ENCODE measurements at places on chromosomes 2 and 18. TPM values are rescaled to one million over a fixed set of nuclear protein-coding genes. Genes with fewer than 3 reads are reported as not detected.

- H3K4me1 ChIP-seq, result no peaks in the 10 kb centered on the region
- H3K27me3 ChIP-seq, result no peaks in the 10 kb centered on the region
- DNase-seq, result peak; percentile 47
- no peaks in the 10 kb centered on the region for H3K36me3 ChIP-seq
- H3K27ac ChIP-seq, result no peak overlapping the region
These were observed 84.3 kb downstream of the ASB1 start for GRCh38 chr2:238510911-238511613.

DNA sequence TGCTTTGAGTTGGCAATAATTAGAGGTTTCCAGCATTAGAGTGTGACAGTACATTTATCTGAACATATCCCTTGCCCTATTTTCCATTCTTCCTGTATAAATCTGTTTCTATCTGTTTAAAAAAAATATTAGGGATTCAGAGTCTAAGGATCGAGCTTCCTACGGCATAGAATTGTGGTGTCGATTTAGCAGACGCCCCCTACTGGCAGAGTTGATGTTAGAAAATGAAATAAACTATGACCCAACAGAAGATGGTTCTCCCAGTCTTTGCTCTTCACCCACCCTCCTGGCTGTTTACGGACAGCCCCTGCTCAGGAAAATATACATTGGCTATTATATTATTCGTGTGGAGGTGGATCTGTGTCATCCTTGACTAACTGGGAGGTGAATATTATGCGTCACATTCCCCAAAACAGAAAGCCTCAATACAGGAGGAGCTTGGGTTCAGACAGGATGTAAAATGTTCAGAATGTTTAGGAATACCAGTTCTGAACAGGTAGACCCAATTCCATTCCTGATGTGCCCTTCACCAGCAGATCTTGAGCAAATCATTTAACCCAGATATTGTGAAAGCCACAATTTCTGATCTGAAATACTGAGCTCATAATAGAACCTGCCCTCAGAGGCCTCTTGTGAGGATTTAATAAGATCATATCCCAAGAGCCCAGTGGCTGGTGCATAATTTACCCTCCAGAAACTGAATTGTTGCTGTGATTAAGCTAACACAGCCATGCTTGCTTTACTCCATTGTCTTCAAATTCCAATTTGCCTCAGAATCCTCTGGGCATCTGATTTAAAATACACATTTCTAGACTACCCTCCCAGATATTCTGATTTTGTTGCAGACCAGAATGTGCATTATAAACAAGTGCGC, 10.8 kb upstream of the ERMN start:
- no peak for DNase-seq
- H3K27ac ChIP-seq, result no peak overlapping the region
- H3K36me3 ChIP-seq, result no peaks in the 10 kb centered on the region

DNA sequence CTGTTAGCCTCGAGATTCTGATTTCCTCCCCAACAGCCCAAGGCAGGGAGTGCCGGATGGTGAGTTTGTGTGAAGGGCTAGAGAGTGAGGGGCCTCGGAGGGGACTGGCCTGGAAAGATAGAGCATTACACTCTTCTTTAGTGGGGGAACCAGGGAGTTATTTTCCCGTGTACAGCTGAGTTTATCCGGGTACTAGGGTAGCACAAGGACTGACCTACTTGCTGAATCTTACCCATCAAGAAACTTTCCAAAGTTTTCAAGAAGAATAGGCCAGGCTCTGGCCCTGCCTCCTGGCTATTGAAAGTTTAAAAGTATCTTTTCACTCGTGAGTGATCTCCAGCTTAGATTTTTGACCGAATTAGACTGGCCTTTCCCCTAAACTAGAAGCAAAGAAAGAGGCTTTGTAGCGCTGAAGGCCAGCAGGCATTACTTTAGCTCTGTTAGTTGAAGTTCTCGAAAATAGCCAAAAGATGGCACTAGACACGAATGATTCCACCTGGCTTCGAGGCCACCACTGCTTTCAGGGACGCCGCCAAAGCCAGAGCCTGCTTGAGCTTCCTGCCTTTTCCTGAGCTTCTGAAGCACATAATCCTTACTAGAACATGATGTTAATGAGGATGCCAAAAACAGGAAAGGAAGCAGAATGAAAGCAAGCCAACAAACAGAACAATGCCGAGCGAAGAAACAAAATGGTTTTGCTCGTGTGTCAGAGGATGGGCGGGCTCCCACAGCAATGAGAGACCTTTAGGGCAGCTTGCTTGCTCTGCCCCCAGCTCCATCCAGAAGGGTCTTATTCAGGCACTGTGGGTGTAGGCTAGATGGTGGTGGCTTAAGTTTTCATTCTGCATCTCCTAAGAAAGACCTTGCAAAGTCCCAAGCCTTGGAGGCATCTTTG, 55.8 kb downstream of the TSN start:
- H3K27ac ChIP-seq, result no peak overlapping the region
- peak; percentile 74 for DNase-seq
- H3K36me3 ChIP-seq, result no peaks in the 10 kb centered on the region
- H3K27me3 ChIP-seq, result no peaks in the 10 kb centered on the region
- H3K4me3 ChIP-seq, result no peak overlapping the region

DNA sequence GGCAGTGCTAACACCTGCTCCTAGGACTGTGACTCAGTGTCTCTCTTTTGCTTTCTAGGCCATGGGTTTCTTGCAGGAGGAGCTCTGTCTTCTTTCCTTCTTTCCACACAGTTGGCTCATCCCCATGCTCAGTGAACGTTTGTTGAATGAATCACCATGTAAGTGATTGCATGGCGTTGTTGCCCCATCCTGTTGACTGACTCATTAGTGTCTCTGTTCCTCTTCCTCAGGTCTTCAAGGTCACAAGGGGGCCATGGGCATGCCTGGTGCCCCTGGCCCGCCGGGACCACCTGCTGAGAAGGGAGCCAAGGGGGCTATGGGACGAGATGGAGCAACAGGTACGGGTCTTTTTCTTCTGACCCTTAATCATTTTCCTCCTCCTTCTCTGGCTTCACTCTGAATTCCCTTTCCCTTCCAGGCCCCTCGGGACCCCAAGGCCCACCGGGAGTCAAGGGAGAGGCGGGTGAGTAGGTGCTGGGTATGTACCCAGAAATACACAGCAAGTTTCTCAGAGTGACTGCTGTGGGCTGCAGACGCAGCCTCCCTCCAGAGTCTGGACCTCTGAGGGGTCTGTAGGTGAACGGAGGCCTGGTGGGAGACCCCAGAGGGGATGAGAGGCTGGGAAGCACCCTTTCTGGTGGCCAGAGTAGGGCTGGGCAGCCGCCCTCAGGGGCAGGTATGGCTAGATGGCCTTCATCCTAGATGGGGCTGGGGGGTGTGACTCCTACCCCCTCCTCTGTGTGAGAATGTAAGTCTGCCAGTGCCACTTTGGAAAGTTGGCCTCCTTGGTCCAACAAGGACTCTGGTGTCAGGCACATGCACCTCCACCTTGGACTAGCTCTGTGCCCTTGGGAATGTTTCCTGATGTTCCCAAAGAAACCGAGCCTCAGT, 32.4 kb downstream of the MARCO start:
- H3K27me3 ChIP-seq, result no peaks in the 10 kb centered on the region
- DNase-seq, result no peak
- no peak overlapping the region for H3K4me3 ChIP-seq
- no peaks in the 10 kb centered on the region for H3K4me1 ChIP-seq
- no peaks in the 10 kb centered on the region for H3K36me3 ChIP-seq

GRCh38 chr2:9739531-9739964, 103.7 kb upstream of the TAF1B start:
- no peaks in the 10 kb centered on the region for H3K36me3 ChIP-seq
- DNase-seq, result peak; percentile 83
- no peaks in the 10 kb centered on the region for H3K27me3 ChIP-seq
- H3K4me3 ChIP-seq, result peak overlapping the region; percentile 13
- H3K27ac ChIP-seq, result peak overlapping the region; percentile 39

DNA sequence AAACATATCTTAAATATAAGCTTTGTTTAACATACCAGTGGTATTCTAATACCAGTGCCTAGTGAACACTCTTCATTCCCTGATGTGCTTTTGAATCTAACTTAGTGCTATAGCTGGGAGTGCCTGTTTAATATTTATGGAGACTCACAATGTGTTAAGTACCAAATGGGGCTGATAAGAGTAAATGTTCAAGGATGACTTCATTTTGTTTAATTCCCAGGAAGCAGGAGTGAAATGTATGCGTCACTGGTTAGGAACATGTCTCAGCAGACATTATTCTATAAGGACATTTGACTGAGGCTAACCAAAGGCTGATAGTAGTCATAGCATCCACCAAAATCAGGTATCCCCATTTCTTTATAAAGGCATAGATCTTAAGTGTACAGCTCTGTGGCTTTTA, 31.7 kb upstream of the LINC00305 start:
- no peaks in the 10 kb centered on the region for H3K4me1 ChIP-seq
- H3K27ac ChIP-seq, result no peak overlapping the region
- no peaks in the 10 kb centered on the region for H3K36me3 ChIP-seq
- no peak overlapping the region for H3K4me3 ChIP-seq

DNA sequence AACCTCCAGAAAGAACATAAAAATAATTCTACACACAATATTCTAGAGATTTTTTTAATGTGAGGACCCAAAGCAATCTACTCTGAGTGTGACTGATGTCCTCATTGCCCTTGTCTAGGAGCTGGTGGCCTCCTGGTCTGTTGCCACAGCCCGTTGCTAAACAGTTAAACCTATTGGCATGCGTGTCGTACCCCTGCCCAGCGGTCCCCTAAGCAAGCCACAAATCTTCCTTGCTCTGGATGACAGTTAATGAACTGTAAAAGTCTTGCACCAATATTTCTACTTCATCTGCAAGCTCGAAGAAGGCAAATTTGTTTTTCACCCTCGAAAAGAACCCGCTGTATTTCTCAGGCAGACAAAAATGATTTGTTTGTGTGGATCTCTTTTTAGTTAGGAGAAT, 489.1 kb upstream of the MEX3C start:
- H3K27ac ChIP-seq, result no peak overlapping the region
- no peaks in the 10 kb centered on the region for H3K4me1 ChIP-seq
- no peaks in the 10 kb centered on the region for H3K36me3 ChIP-seq
- DNase-seq, result no peak
- no peak overlapping the region for H3K4me3 ChIP-seq

DNA sequence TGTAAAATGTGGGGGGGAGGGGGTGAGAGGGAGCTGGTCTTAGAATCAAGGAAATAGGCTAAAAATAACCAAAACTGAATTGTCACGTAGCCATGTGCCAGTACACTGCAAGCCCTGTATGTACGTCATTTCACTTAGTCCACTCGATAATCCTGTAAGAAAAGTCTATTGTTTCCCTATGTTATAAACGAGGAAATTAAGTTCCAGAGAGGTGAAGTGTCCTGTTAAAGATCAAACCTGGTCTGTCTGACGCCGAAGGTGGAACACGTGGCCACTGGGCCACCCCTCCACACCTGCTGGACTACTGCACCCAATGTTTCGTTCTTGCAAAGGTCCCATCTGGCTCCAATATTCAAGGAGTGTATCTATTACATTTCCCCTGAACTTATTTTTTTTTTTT, 29.6 kb downstream of the TFCP2L1 start:
- H3K27ac ChIP-seq, result no peak overlapping the region
- H3K27me3 ChIP-seq, result no peaks in the 10 kb centered on the region
- H3K4me3 ChIP-seq, result no peak overlapping the region
- no peaks in the 10 kb centered on the region for H3K36me3 ChIP-seq
- H3K4me1 ChIP-seq, result no peaks in the 10 kb centered on the region
- peak; percentile 42 for DNase-seq

- peak overlapping the region; percentile 73 for H3K27ac ChIP-seq
- no peaks in the 10 kb centered on the region for H3K36me3 ChIP-seq
- H3K4me1 ChIP-seq, result peaks cover 63% of the 10 kb centered on the region
- no peaks in the 10 kb centered on the region for H3K27me3 ChIP-seq
These were observed 157.4 kb downstream of the TANC1 start for GRCh38 chr2:159125858-159126257.

- H3K27ac ChIP-seq, result no peak overlapping the region
- no peak overlapping the region for H3K4me3 ChIP-seq
- no peaks in the 10 kb centered on the region for H3K36me3 ChIP-seq
- no peaks in the 10 kb centered on the region for H3K4me1 ChIP-seq
- H3K27me3 ChIP-seq, result no peaks in the 10 kb centered on the region
These were observed 73.8 kb upstream of the NEUROD1 start for GRCh38 chr2:181754105-181754504.

- no peaks in the 10 kb centered on the region for H3K4me1 ChIP-seq
- no peak for DNase-seq
- H3K27ac ChIP-seq, result no peak overlapping the region
- H3K36me3 ChIP-seq, result no peaks in the 10 kb centered on the region
- no peak overlapping the region for H3K4me3 ChIP-seq
These were observed 11.4 kb upstream of the IL36A start for GRCh38 chr2:112993831-112994230.

DNA sequence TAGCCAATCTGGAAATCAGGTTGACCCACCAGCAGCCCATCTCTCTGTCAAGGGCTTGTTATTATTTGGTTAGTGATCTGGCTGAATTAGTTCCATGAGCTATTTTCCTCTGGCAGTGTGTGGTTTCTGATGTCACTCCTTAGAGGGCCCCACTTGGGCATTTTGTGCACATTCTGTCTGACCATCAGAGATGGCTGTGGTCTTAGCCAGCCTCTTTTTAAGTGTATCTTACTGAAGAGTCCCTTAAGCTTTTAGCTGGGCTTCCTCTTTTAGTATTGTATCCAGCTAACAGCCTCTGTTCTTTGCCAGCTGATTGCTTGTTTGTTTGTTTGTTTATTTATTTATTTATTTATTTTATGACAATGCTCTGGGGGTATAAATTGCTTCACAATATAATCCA, 951.1 kb upstream of the CNTNAP5 start:
- no peak overlapping the region for H3K4me3 ChIP-seq
- no peak for DNase-seq
- H3K27me3 ChIP-seq, result no peaks in the 10 kb centered on the region
- no peak overlapping the region for H3K27ac ChIP-seq
- H3K36me3 ChIP-seq, result no peaks in the 10 kb centered on the region
- H3K4me1 ChIP-seq, result no peaks in the 10 kb centered on the region

CABYR gene
- total RNA-seq, result 1.3 TPM

TM4SF20 gene
- not detected for total RNA-seq

SERPINB4 gene
- not detected for total RNA-seq

MOCOS gene
- total RNA-seq, result 1.4 TPM

STPG4 gene
- total RNA-seq, result not detected

All from sigmoid colon (tissue), 7 donors.